NCI-H187 (cell line): ENCODE measurements at places on chromosomes 7 and 10.

DNA sequence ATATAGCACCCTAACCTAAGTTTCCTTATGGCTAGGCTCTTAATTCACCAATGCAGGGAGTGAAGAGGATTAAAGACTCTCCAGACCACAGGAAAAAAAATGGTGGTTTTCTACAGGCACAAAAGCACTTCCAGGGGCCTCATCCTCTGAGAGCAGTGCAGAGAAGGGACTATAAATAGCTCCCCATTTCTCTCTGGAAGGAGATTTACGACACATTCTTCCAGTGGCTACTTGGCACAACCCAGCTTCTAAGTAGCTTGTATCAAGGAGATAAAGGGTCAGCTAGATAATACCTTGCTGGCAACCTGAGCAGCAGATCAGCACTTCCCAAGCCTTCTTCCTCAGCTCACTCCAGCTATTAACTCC is 73.5 kb downstream of the CRPPA start:
- no peak for DNase-seq

DNA sequence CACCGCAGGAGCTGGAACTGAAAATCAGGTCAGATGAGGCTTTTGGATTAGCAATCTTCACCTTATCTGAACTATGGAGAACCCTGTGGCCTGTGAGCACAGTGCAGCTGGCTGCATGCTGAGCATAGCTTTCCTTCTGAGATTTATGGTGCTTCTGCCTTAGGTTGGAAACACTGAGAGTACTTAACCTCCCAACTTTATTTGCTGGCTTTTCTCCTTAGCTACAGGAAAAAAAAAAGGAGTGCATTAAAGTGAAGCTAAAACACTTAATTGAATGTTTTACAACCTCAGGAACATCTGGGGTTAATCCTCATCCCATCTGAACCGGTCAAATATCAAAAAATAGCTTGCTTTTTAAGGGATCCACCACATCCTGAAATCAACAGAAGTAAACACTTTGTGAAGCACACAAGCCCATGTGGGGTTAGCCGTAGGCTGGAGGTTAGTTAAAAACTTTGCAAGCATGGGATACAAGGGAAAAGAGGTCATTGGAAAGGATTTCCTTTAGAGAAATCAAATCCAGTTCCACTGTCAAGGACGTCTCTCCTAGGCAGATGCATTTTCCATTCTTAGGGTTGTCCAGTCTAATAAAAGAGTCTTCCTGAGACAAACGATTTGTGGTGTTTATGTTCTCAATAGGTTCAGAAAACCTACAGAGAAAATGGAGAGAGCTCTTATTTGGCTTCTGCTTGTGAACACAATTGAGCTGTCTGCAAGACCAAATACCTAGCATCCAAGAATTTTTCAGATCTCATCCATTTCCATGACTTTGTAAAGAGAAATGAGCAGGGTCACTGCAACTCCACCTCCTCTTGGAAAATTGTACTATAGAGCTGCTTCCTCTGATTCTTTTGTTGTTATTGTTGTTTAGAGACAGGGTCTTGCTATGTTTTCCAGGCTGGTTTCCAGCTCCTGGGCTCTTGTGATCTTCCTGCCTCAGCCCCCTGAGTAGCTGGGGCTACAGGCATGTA is 470.4 kb upstream of the IGFBP3 start:
- DNase-seq: no peak

- no peak for DNase-seq
These were observed 2.5 kb upstream of the TACR2 start for GRCh38 chr10:69419096-69419743.

DNA sequence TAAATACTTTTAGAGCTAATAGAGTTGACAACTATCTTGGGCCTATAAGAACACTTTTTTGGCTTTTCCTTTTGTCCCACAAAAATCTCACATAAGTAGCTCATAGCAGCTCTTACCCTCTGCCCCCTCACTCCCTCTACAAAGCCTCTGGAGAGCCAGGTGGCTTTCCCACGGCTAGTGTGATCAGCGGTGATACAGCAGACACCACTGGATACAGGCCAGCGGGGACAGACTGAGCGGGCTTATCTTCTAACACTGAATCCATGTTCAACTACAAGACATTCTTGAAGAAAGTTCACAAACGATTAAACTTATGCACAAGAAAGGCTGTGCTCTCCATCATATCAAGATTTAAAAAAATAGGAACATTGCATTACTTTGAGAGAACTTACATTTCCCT is 377.2 kb downstream of the PARD3 start:
- no peak for DNase-seq

GRCh38 chr7:55970561-55970960 is 6.2 kb downstream of the NIPSNAP2 start:
- no peak for DNase-seq

DNA sequence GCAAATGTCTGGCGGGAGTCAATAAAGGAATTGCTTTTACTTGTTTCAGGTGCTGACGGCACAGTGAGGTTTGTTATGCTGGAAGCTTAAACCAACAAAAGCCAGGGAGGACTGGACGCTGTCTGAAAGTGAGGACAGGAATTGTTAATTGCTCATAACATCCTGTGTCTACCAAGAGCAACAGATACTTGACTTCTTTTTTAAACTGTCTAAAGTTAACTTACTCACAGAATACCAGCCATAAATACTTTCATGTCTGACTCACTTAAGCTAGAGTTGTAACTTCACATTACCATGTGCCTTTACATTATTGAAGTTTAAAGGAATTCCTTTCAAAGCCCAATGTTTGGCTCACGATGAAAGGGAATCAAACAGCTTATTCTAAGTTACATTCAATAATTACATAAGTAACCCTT is 252.7 kb upstream of the SHH start:
- DNase-seq: no peak

GRCh38 chr10:32412499-32412853 is 33.5 kb upstream of the CCDC7 start:
- no peak for DNase-seq

GRCh38 chr10:18683427-18683826 is 24.2 kb downstream of the ARL5B start:
- no peak for DNase-seq

GRCh38 chr10:131636841-131637724 is 263.7 kb upstream of the PPP2R2D start:
- DNase-seq: no peak

- DNase-seq: no peak
These were observed 20.8 kb downstream of the FZD9 start for GRCh38 chr7:73454424-73454823.

- no peak for DNase-seq
These were observed 210.4 kb downstream of the FAM107B start for GRCh38 chr10:14564268-14564744.

DNA sequence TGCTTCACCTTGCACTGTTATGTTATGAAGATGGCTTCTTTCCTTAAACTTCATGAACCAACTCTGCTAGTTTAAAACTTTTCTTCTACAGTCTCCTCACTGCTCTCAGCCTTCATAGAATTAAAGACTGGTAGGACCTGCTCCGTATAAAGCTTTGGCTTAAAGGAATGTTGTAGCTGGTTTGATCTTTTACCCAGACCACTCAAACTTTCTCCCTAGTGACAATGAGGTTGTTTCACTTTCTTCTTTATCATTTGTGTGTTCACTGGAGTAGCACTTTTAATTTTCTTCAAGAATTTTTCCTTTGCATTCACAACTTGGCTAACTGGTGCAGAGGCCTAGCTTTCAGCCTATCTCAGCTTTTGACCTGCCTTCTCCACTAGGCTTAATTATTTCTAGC is 316.4 kb upstream of the RNF32 start:
- no peak for DNase-seq

- no peak for DNase-seq
These were observed 266.7 kb downstream of the RNLS start for GRCh38 chr10:88316292-88316861.

DNA sequence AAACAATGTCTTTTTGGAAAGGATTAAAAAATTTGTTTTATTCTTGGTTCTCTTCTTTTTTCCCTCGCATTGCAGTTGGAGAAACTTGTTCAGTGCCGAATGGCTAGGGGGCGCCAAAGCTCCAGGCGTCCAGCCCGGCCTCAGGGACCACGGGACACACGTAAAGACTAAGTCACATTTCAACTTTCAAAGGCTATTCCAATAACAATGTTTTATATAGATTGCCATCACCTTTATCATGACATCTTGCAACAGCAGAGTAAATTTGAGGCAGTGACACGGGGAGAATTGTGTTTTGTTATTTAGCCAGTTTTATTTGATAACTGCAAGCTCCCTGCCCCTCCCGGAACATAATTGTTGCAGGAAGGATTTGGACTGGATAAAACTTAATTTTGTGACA is 2.2 kb upstream of the IGFBP3 start:
- DNase-seq: no peak

DNA sequence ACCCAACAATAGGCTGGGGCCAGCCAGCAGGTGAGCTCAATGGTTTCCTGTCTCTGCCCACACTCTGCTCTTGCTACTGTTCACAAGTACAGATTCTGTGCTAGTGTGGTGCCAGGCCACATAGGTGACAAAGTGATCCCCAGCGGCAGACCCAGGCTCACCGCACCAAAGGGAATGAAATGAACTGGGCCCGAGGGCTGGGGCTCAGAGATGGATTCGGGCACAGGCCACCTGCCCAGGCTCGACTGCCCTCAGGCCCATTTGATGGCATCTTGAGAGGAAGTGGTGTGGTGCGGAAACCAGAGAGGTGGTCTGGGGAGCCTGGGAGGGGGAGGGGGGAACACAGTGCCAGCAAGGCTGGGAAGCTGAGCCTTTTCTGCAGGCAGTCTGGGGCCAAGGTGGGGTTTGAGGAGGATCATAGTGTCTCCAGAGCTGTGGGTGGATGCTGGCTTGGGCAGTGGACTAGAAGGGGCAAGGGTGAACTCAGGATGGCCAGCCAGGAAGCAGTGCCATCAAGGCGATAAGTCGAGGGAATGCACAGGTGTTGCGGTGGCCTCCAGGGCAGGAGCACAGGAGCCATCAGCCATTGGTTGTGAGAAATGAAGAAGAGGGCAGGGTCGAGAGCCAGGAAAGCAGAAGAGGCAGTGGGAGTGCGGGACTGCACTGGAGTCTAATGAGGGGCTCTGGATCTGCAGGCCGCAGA is 85.2 kb downstream of the ARHGAP22 start:
- no peak for DNase-seq

DNA sequence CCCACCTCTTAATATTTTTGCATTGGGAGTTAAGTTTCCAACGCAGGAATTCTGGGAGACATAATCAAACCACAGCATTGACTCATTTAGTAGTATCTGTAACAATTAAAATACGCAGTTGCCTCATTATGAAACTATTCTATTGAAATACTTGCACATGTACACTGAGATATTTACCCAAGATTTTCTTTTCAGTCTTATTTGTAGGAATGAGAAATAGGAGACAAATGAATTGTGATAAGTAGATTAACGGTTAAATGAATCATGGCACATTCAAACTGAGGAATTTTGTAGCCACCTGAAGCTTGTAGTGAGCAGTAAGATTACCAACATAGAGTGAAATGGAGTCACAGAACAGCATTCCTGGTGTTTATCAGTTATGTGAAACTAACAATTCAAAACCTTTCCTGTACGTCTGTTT is 18.1 kb downstream of the RP9 start:
- no peak for DNase-seq

DNA sequence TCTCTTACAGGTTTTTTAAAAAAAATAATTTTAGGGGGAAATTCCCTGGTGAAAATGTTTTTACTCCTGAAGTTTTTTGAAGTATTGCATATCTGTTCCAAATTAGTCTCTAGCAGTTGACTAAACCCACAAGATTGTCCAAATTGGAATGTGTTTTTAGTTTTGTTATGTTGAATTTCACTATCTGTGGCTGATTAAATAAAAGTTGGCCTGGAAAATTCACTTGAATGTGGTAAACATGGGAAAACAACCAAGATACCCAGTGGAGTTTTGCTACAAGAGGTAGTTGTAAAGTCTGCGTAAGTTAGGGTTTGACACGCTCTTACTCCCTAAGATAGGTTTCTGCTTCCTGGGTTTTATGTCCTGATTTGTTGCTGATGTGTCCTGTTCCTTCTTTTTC is 3.3 kb downstream of the TSGA13 start:
- no peak for DNase-seq

GRCh38 chr10:127612-128432 is 7.4 kb upstream of the ZMYND11 start:
- no peak for DNase-seq

GRCh38 chr7:100791881-100792666 is 35.2 kb downstream of the EPHB4 start:
- no peak for DNase-seq

DNA sequence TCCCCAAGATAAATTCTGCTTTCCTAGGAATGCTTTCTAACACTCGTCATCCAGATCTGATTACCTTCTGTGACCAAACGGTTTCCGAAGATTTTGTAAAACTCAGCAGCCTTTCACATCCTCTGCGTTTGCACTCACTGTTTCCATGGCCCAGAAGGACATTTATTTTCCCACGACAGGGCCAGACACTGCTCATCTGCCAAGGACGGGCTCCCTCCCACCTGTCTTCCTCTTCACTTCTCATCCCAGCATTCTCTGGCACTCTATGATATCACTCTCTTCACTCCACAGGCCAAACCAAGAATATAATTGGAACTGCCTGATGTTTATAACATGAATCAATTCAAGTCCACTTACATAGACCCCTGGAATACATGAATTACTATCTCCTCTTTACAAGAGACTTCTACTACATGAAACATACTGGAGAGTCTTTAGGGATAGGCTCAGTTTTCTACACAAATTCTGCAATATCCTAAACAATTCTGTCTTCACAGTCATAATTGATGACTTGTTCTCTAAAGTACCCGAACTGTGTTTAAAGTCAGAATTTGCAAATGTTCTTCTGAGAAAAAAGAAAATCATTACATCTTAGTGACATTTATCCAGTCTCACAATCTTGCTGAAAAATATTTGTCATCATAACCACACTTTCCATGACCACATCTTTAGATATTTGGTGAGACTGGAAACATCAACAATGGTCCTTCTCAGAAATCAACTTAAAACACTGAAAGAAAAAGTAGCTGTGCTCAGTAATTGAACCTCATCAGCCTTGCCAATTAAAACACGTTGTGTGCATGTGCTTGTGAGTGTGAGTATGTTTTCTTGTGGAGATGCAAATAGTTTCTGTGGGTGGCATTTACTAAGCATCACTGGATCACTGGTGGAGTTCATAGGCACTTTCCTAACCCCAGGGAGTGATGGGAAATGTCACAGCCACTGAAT is 79.5 kb upstream of the PRSS58 start:
- DNase-seq: no peak

- no peak for DNase-seq
These were observed 308.1 kb downstream of the CAMK1D start for GRCh38 chr10:12657489-12657888.

- no peak for DNase-seq
These were observed 77.7 kb upstream of the GNA12 start for GRCh38 chr7:2921653-2922347.

DNA sequence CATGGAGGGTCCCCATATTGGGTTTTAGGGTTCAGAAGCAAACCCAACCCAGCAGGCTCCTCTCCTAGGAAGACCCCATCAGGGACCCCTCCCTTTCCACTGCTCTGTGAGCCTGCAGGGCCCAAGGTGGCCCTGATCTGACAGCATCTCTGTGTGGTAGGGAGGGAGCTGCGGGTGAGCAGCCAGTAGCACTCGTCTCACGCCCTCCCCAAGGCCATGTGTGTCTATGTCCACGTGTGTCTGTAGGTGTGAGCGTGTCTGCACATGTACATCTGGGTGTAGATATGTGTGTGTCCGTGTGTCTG is 103.5 kb upstream of the FAM20C start:
- no peak for DNase-seq
